ENCODE measurements at places on chromosomes 3 and 15.

DNA sequence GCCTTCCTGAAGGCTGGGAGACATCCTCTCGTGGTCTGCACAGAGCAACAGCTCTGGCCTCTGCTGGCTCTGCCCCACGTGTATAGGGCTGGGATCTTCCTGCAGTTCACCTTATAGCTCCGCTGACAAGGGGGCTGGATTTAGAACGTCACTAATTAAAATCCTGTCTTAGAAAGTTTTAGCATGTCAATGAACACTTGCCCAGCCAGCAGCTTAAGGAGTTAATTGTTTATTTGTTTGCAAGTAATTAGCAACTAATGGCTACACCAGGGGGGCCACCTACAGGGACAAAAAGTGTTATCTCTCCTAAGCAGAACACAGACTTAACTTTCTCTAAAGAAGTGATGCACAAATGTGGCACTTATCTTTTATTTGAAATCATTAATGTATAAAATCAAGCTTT lies at the start of gene HESX1:
TSS of gene HESX1 (minus strand) at position 84 of the 403 bp plus-strand sequence. CDS start at position 24, 60 bp downstream.
- DNase-seq = no peak

DNA sequence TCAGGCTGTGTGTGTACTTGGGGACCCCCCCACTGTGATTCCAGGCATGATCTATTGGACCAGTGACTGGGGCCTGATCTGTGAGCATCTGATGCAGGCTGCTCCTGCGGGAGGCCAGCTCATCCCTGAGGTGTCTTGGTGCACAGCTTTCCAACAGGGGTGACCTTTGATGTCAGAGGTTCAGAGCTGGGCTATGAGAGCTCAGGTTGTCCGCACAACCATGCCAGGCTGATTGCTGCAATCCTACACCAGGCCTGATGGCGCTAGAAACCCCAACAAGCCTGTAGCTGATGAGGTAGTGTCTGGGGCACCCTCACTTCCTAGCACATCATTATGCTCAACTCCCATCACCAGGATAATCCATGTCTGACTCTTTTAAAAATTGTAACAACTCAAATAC lies 56.1 kb upstream of the CACNA2D3 start:
- DNase-seq = no peak

- DNase-seq = no peak
These were observed 66.5 kb upstream of the SH3GL3 start for GRCh38 chr15:83380682-83381081.

DNA sequence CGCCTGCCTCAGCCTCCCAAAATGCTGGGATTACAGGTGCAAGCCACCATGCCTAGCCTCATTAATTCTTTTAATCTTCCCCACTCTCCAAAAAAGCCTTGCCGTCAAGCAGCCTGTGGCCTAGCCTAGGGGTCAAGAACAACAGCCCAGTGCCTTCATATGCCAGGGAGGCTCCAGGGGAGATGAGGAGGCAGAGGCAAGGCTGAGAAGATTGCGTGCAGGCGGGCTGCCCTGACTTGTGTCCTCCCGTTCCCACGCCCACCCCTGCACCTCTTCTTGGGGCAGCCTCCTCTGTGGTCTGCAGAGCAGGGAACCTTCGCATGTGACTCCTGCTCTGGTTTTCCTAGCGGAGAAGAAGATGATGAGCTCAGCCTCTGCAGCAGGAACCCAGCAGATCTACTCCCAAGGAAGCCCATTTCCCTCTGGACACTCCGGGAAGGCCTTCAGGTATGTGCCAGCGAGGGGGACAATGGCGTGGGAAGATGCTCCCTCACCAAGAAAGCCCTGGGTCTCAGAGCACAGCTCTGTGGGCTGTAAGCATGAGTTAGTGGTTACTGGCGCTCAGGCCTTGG lies 118.5 kb upstream of the ABHD17C start:
- DNase-seq = no peak

- no peak for DNase-seq
These were observed 98.8 kb downstream of the MME start for GRCh38 chr3:155178810-155179436.

GRCh38 chr3:21466476-21466875 lies 284.5 kb downstream of the ZNF385D start:
- no peak for DNase-seq

All from right forelimb (tissue), 1 donor.